ENCODE measurements at places on chromosomes 2 and 18. TPM values are rescaled to one million over a fixed set of nuclear protein-coding genes. Genes with fewer than 3 reads are reported as not detected.

GRCh38 chr2:197360744-197361156, 50.2 kb upstream of the ANKRD44 start:
- DNase-seq, result peak; percentile 90

DNA sequence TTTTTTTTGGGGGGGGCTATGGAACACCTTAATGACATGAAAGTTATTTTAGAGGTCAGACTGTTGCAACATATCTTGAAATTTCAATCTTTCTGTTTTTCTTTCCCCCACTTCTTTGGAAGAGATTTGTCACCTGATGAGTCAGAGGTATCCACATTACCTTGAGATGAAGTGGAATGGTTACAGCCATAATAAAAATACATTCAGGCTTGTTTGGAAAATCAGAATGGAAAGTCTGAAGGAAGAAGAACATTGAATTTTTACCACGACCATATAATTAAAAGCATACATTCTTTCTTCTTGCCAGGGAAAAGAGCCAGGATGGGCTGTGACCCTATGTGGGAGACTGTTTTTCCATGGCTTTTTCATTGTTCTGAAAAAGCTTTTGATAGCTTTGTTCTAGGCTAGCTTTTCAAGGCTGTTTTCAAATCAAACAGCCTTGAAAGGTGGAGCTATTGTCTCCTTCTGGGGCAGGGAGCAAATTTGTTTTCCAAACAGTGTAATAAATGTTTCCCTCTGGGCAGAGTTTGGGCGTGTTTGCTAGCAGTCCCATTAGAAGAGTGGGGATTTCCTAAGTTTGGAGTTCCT, 2.3 kb upstream of the GTF3C3 start:
- no peak for DNase-seq

DNA sequence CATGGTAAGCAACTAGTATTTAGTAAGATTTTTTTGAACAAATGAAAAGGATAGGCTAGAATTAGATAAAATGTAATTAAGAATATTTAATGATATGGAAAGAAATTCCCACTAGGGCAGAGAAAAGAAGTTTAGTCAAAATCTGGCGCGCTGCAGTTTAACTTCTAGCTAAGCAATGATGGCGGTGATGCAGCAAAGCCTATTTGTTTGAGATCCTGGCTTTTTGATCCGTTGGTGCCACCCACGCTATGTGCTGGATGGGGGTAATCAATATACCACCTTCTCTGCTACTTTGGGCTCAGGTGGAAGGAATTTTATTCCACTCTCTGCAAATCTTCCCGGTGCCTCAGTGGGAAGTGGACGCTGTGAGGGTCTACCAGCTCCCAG, 421 bp upstream of the FAM171B start:
- DNase-seq, result no peak

GRCh38 chr2:191892391-191892790, 45.5 kb upstream of the CAVIN2 start:
- no peak for DNase-seq

The EN1 gene
- 0.21 TPM for total RNA-seq

Measured in SK-MEL-5 (cell line).